ENCODE measurements at places on chromosomes 11 and 22.

DNA sequence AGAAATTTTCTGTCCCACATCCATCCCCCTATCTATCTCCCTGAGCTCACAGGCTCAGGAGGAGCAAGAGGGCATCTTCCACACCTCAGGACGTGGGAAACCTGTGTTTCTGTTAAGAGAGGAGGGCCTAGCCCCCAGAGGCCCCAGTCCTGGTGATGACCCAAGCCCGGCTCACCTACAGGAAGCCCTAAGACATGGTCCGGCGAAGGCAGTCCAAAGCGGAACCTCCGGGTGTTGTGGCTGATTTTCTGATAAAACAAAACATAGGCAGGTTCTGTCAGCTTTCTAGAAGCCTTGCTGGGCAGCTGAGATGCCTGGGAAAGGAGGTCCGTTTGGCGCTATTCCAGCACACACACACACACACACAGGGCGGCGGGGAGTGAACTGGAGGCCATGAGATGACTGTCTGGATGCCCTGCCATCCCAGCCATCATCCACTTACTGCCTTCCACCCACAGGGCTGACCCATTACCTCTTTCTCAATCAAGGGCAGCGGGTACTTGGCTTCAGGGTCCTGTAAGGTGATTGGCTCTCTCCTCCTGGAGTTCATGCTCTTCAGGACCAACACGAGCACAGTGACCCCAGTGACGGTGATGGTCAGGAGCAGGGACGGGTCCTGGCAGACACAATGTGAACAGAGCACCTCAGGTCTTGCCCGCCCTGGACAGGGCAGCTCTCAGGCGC, 882 bp downstream of the CYB5R2 start:
- DNase-seq: no peak

GRCh38 chr11:110287537-110287936, 8.9 kb downstream of the RDX start:
- no peak for DNase-seq

DNA sequence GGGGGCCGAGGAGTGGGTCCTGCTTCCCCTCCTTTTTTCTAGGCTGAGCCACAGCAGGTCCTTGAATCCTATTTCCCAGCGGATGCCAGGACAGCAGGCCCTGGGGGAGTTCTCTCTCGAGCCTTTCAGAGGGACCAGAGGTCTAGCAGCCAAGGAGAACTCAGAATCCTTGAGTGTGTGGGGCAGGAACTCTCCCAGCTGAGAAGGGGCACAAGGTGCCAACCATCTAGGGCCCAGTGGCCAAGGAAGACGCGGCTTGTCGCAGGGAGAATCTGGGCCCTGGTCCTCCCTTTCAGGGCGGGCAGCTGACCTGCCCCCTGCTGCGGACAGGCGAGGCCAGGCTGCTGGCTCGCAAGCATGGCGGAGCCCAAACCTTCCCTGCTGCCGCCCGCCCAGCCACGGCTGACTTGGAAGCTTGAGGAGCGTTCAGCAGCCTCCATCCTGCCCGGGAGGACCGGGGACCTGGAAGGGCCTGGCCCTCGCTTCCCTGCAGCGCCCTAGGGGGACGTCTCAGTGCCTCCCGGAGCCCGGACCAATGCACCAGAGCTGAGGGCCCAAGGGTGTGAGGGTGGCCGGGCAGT, 972 bp upstream of the TSSC4 start:
- no peak for DNase-seq

DNA sequence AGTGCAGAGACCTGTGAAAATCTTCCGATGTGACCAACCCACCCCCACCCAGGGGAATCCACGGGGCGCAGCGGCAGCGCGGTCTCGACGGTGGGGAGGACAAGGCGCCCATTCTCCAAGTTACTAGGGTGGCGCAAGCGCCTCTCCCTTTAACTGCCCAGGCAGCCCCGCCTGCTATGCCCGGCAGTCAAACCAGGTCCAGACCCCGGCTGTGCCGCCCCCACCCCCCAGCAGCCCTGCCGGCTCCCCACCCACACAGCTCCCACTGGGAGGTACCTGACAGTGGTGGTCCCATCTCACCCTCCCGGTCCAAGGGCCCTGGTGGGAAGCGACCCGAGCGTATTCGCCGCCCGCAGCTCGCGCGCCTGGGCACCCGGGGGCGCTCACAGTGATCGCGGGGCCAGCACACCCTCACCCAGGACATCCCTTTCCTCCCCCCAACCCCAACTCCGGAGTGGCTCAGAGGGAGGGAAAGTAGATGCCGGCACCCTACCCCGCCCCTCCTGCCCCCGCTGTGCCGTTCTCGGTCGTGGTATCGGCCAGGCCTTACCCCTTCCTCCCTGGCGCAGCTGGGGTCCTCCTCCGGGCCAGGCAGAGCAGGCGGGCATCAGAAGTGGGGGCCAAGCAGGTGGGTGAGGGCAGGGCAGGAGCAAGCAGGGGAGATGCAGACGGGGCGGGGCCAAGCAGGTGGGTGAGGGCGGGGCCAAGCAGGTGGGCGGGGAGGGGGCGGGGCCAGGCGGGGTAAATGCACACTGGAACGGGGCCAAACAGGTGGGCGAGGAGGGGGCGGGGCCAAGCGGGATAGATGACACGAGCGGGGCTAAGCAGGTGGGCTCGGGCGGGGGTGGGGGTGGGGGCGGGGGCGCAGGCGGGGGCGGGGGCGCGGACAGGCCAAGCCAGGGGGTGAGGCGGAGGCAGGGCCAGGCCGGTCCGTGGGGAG, at the start of gene TRPM5:
Gene TRPM5, minus strand, starts transcription at position 634 of the 940 bp plus-strand sequence. CDS start 21,478 bp downstream, outside the sequence.
- no peak for DNase-seq

DNA sequence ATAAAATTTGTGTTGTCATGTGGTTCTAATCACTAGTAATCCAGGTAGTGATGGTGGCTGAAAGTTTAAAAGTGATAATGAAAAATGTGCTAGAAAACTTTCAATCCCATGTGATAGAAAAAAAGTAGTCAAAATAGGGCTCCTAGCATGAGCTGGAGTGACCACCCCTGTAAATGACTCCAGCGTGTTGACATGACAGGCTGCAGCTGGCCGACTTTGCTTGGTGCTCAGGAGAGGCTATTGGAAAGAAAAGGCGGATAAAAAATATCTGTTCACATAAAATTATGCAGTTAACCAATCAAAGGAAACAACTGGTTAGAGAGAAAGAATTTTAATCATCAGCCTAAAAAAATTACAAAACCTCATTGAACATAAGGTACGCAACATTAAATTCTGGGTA, 16.9 kb upstream of the MTCH2 start:
- DNase-seq: no peak

DNA sequence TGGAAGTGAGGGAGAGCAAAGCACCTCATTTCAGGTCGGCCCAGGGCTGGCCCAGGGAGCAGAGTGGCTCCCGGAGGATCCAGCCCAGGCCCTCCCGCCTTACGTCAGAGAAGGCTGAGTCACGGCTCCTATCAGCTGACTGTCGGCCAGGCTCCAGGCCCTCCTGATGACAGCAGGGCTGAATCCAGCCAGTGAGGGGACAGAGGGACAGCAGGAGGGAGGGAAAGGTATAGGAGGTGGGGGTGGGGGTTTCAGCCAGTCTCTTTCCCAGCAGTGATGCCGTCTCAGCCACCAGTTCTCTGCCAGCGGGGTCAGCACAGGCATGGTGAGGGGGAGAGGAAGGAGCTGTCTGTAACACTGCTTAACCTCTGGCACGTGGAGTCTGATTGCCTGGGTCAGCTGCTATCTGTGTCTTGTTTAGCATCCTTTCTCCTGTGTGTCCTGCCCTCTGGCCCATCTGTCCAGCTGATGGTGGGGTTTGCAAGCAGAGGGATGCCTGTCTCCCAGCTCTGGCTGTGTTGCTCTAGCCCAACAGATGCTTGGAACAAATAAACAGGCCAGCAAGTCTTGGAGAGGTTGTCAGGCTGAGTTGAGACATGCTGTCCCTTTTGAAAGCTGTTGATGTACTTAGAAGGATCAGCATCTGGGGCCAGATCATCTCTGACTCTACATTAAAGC, 74.0 kb downstream of the ADAMTS15 start:
- DNase-seq: no peak

DNA sequence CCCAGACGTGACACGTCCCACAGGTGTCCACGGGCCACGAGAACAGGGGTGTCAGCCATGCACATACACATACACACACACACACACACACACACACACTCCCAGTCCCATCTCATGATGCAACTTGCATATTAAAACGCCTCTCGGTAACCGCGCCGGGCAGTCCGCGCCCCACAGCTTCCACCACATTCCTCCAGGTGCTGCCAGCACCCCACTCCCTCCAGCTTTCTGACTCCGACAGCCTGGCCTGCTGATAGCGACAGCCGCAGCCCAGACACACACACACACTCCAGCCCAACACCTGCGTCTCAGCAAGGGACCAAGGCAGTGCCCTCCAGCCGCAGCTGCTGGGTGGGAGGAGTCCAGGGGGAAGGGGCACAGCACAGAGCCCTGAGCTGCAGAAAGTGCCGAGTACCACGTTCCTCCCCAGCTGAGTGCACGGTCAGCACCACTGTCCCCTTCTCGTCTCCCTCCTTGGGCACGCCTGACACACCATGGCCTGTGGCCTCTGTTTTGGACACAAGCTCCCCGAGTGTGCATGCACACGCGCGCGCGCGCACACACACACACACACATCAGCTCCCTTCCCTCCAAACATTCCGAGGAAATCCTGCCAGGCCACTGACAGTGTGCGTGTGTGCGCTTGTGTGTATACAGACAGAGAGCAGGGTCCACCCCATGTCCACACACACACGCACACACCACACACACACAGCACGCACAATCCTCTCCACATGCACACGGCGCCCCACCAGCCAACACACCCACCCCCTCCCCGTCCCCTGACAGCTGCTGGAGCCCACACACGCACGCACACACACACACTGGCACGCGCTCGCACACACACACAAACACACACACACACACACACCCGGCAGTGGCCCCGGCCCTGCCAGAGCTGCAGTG, 1.2 kb downstream of the ELFN2 start:
- no peak for DNase-seq

GRCh38 chr22:39353346-39353745, 3.6 kb downstream of the SYNGR1 start:
- DNase-seq: no peak

- DNase-seq: no peak
Measured at GRCh38 chr11:69144316-69145049, 11.3 kb upstream of the SMIM38 start.

- DNase-seq: no peak
Measured at GRCh38 chr11:114243461-114244372, 52.5 kb upstream of the NNMT start.

DNA sequence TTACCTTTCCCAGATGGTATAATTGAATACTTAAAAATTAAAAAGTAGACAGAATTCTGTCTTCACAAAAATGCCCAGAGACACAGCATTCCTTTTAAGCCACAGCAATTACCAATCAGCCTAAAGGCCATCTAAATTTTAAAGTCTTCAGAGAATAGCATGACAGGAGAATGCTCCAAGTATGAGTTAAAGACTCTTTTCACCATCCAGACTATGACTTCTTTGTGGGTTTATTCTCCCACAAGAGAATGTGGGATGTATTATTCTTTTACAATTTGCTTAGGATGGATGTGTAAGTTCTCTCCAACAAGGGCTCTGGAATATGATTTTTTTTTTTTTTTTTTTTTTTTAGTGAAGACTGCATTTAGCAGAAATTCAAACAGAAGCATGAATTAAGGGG, 249.9 kb downstream of the TTC28 start:
- no peak for DNase-seq

GRCh38 chr11:132205496-132205895, 835.1 kb downstream of the NTM start:
- DNase-seq: no peak

DNA sequence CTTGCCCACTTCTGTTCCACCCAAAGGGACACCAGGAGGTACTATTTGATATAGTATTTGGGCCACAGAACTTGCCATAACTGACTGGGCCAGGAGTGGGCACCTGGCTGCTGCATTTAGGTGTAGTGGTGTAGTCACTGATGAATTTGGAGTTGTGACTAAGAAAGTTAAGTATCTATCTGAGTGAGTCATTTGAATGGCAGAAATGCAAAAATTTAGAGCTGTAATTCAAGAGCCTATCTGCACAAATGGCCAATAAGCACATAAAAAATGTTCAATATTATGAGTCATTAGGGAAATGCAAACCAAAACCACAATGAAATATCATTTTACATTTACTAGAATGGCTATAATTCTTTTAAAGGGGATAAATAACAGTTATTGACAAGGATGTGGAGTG, 14.7 kb downstream of the GLYATL2 start:
- no peak for DNase-seq

DNA sequence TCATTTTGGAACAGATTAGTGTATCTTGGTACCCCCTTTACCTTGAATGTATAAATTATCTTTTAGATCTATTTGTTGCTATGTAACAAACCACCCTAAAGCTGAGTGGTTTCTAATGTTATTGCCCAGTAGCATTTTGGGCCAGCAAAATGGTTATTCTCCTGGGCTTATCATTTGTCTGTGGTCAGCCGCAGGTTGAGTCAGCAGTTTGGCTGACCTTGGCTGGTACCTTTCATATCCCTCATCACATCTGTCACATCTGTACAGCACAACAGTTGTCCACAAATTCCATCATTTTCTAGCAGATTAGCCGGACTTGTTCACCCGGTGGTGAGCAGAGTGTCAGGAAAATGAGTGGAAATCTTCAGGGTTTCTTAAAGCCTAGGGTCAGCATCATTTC, 588.5 kb upstream of the ARHGAP42 start:
- no peak for DNase-seq

DNA sequence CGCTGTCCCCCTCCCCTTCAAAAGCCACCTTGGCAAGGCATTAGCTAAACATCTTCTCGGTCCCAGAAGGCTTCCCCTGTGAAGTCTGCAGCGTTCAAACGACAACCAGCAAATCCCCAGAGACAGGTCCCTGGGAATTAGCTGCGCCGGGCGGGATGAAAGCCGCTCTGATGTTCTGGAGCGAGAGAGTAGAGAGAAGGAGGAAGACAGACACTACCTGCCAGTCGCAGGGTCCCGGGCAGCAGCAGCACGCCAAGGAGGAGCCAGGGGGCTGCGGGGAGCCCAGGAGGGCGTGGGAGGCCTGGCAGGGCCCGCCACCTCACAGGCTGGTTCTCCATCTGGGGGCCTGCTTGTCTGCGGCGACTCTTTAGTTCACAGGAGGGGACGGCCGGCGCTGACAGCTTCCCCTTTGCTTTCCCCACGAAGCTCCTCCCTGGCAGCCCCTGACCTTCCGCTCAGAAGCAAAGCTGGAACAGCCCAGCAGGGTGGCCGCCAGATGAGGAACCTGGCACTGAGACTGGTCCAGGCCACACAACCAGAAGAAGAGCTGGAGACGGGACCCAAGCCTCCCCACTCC, at the start of gene NFAM1:
Gene NFAM1, minus strand, starts transcription at position 384 of the 577 bp plus-strand sequence. Its CDS starts 46 bp downstream, at position 338.
- DNase-seq: peak; percentile 83

DNA sequence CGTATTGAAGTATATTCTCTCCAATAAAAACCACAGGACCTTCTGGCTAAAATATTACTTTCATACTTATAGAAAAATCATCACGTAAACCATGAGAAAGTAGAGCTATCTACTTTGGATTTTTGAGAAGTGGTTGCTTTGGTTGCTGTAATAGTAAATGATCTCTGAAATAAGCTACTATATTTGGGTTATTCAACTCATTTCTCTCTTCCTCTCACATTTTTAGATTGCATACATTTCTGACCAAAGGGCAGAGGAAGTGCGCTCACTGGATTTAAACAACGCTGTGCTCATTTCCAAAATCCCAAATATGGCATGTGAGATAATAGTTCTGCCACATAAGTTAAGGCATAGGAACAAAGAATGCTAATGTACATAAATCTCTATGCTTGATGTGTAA, 357.0 kb downstream of the LRRC4C start:
- no peak for DNase-seq

- no peak for DNase-seq
Measured at GRCh38 chr11:94635072-94635471, 67.9 kb downstream of the PIWIL4 start.

GRCh38 chr11:25066706-25067105, 569.9 kb downstream of the LUZP2 start:
- DNase-seq: no peak

Data from inflammatory macrophage (primary cell).